Femur (tissue), 1 donor: ENCODE measurements at places on chromosomes 2 and 18.
A peak's percentile ranks its signal among the peaks of the same experiment; 100 is the strongest.

GRCh38 chr2:233837694-233838229 lies 16.6 kb downstream of the HJURP start:
- no peak for DNase-seq

GRCh38 chr2:112709703-112710102 lies 11.1 kb upstream of the NT5DC4 start:
- DNase-seq: no peak

DNA sequence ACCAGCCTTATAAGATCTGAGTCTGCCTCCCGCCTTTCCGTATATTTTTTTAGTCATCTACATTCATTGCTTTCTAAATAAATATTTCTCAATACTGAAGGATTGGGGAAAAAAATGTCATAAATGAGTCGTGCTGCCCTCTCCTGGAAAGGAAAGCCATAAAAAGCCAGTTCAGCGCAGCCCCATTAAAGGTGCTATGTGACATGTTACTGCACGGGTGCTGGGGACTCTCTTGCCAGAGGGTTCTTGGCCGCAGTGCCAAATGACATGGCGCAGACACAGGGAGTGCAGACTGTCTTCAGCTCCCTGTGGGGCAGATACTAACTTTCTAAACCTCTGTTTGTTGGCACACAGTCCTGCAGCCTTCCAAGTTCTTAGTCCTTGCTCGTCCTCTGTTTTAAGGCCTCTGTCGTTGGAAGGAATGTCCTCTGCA lies 53.7 kb upstream of the MAP3K20 start:
- no peak for DNase-seq

DNA sequence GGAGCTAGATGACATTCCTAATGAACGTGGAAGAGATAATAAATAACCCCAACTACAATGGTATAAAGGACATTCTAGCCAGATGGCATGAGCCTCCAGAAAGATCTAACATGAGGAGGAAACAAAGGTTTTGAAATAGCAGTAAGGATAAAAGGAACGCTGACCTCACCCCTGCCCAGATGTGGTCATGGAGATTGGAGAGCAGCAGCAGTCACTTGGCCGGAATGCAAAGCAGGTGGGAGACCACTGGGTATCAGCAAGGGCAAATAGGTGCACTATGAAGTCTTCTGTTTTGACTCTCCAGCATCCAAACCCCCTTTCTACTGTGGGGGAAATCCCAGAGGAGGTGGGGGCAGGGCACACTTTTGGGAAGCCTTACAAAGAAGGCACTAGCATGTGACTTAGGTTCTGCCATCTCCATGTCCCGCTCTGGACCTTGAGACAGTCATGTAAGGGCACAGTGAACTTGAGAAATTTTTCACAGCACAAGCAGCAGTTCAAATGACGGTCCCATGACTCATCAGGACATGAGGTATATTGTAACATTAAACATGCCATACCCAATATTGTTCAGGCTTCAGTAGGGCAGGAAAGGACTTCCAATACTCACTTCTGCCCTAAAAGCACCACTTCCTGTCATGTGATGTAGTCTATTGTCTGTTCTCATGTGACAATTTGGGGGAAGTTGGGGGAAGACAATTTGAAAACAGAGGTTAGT lies 55.2 kb downstream of the METTL4 start:
- DNase-seq: no peak

GRCh38 chr18:34942975-34943374 lies 98.2 kb upstream of the MAPRE2 start:
- no peak for DNase-seq

DNA sequence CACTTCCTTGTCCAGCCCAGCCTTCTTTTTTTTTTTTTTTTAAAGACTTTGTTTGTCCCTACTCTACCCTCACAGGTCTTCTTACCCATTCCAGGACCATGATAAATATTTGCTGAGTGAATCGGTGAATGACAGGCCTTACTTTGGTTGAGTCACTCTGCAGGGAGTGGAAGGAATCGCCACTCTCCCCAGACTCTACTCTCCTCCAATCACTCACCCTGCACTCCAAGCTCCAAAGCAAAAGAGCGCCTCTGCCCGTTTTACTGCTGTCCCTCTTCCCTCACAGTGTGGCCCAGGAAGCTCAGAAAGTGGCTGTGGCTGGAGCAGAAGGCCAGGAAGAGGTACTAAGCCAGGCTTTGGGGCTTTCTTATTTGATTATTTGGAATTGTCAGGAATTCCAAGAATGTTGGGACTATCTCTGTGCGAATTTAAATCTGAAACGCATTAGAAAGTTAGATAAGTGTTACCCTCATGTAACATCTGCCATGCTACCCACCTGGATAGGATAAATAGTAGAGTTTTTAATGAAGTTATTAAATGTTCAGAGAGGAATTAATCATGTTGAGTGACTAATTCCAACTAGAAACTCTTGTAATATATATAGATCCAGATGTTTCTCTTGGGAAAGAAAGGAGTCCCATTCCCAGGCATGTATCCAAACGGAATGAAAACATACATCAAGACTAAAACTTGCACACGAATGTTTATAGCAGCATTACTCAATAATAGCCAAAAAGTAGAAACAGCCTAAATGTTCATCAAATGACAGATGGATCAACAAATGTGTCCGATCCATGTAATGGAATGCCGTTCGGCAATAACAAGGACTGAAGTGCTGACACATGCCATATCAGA lies 43.0 kb upstream of the CHMP1B start:
- no peak for DNase-seq

DNA sequence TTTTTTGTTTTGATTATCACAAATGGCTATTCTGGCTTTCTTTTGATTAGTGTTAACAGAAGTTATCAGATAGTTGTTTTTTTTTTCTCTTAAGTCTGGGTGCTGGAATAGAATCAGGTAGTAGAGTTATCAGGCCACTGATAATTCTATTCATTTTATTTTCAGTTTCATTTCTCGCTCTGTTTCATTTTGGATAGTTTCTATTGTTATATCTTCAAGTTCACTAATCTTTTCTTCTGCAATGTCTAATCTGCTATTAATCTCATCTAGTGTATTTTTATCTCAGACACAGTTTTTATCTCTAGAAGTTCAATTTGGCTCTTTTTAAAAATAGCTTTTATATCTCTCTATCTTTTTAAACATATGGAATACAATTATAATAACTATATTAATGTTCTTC lies 241.8 kb upstream of the EPC2 start:
- DNase-seq: no peak

- no peak for DNase-seq
Observed at GRCh38 chr2:170142502-170142901, 35.4 kb upstream of the MYO3B start.

GRCh38 chr2:160041091-160041490 lies 21.3 kb downstream of the PLA2R1 start:
- DNase-seq: no peak

GRCh38 chr2:208366215-208367127 lies 40.1 kb upstream of the PTH2R start:
- DNase-seq: no peak

DNA sequence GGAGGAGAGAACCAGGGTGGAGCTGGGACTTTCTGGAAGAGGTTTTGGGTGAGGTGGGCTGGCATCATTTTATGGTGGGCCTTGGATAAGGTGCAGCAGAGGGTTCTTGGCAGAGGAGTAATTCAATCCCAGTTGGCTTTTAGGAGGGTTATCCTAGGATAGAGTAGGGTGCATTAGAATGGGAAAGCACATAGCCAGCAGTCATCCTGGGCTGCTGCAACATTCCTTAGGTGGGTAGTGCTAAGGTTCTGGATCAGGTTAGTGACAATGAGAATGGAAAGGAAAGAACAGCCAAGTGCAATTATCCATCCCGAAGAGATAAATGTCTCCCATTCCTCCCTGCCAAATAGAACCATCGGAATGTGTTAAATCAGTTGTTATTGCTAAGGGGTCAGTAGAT lies 157.3 kb upstream of the SPRED2 start:
- no peak for DNase-seq

GRCh38 chr2:7945026-7945425 lies 736.8 kb upstream of the ID2 start:
- no peak for DNase-seq

GRCh38 chr2:235564066-235564465 lies 70.2 kb downstream of the AGAP1 start:
- DNase-seq: peak; percentile 47

DNA sequence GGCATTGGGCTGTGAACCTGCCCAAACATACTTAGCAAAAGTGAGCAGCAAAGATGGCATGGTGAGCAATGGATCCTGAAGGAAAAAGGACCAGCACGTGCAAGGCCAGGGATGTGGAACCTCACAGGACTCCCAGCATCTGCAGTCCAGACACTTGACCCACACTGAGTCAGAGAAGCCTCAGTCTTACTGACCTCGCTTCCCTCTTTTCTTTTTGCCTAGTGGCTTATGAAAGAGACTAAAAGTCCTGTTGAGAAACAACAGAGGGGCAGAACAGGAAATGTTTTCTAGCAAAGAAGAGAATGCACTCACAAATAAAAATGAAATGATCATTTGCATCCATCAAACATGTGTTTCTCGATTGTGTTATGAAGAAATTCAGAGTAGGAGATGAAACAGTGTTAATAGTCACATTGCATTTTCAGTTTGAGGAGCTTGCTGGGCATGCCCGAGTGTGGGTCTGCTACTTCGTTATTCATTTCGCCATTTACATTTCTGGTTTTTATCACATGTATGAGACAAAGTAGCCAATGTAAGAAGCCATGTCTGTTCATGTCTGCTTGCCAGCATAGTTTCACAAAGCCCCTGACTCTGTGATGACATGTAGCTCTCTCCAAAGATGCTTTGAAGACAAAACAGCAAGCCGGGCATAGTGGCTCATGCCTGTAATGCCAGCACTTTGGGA lies 118.4 kb downstream of the INO80D start:
- DNase-seq: no peak

DNA sequence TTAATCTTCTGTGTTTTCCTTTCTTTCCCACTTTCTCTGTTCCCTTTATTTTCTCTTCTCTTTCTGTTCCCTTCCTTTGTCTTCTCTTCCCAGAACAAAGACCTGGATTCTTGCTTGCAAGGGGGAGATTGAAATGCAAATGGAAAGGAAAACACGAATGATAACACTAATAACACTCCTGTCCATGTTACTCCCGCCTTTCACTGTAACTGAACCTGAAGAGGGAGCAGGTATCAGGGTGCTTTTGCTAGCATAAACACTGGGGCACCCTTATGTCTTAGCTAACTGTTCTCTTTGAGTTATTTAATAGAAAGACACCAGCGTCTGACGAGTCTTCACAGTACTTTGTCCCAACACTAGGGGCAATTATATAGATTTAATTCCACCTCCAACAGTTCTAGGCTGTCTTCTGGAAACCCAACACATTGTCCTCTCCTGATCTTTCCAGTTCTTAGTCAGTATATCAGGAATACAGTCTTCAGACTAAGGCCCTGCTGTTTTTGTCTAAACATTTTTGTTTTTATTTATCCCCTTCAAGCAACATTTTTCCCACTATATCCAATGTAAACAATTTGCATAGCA lies 99.2 kb downstream of the PTPRM start:
- DNase-seq: no peak

DNA sequence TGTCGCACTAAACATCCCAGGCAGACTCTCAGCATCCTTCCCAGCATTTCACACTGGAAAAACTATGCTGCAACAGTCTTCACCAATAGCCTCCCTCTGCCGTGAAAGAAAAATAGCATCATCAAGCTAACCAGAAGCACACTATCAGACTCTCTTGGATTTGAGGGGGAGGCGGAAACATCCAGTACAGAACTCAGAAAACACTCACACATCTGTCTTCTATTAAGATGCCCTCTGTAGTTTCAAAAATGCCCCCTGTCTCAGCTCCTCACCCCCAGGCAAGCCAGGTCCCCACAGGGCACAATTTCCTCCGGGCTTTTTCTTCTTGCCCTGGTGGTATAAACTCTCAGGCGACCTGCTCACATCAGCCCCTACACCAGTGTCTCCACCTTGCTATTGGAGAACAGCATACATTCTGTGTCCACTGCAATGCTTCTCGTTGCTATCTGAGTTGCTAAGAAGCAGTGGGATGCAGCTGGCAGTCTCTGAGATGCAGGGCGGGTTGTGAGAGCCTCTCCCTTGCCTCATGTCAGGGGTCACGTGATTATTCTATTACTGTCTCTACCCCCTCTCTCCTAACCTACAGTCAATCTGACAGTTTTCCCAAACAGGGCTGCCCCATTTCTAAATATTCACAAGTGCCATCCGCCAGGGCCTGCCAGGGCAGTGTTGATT lies 189.9 kb downstream of the INO80D start:
- DNase-seq: no peak

- DNase-seq: no peak
Observed at GRCh38 chr2:146523196-146523595, 1321.6 kb upstream of the ACVR2A start.

GRCh38 chr2:119438128-119438656 lies 6.5 kb downstream of the TMEM37 start:
- DNase-seq: no peak

DNA sequence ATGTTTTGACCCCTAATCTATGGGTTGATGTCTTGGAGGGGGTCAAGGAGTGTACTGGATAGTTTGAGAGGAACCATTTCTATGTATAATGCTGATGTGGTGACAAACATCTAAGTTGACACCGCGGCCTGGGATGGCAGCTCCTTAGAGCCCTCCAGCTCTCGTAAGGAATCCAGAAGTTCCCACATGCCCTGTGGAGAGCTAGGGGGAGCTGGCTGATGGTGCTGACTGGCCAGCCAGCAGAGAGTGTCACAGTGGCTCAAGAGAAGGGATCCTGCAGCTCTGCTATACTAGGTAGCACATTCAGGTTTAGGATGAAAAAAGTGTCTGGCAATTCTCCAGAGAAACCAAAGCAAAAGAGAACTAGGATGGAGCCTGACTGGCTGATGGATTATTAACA lies 842.2 kb upstream of the VRK2 start:
- no peak for DNase-seq

DNA sequence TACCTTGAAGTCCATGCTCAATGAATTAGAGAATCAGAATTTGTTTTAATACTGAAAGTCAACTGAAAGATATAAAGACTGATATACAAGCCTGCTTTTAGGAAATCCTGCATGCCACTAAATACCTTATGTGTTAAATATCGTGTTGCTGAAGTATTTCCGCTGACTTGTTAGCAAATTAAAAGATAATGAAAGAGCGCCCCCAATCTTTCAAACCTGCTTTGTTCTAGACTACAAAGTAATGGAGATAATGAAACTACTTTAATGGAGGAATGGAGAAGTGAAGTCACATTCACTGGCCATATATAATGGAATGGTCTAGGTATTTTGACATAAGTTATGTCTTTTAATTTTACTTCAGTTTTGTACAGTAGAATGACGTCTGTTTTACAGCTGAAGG lies 95.7 kb downstream of the ASXL3 start:
- no peak for DNase-seq

DNA sequence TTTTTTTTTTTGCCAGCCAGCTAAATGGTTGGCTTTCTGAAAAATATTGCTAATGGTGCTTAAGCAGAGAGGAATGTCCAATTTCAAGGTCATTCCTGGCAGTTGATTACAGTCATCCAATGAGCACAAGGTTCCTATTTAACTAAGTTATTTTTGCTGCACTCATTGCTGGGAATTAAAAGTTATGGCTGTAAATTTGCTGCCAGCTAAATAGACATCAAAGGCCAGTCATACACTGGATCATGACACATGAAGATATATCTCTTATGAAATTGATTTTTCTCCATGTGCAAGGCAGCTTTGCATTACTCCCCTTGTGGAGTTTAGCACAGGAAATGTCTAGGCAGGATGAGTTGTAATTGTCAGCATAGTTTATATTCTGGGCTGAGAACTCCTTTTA lies 1898.4 kb upstream of the CELF4 start:
- no peak for DNase-seq
